Activated CD8-positive, alpha-beta memory T cell treated with anti-CD3 and anti-CD28 coated beads for 48 hours (primary cell): ENCODE measurements at places on chromosomes 16 and 17.

GRCh38 chr17:14305785-14306496 is 5.1 kb downstream of the HS3ST3B1 start:
- DNase-seq: no peak

DNA sequence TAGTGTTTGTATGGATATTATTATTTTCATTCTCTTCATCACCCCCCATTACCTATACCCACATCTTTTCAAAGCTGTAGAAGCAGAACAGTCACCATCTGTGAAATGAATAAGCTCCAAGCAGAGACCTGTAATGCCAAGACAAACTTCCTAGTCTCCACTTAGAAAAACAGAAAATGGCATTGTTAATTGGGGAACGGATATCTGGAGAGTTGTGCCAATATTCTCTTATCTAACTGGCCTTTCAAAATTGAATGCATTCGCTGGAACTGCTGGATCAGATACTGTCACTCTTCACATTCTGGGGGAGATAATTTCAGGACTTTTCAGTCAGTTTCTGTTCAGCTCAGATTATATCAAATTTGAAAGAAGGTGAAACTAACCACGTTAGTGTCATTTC is 464.4 kb upstream of the GOT2 start:
- no peak for DNase-seq

GRCh38 chr16:56102183-56102686 is 89.1 kb upstream of the GNAO1 start:
- no peak for DNase-seq

DNA sequence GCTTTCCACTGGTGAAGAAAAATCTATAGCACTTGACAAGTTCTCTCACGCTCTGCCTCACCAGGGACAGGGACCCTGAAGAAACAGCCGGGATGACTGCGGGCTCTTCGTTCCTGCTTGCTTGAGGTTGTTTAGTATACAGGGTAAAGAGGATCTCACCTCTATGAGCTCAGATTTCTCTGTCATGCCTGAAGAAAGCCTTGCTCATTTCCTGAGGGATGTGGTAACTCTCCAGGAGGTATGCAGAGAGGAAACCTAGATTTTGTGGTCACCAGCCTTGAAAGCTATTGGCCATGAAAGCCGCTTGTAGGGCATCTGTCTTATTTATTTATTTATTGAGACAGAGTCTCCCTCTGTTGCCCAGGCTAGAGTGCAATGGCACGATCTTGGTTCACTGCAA is 23.2 kb downstream of the USP43 start:
- no peak for DNase-seq

- no peak for DNase-seq
Observed at GRCh38 chr17:56141046-56141839, 12.0 kb upstream of the ANKFN1 start.

DNA sequence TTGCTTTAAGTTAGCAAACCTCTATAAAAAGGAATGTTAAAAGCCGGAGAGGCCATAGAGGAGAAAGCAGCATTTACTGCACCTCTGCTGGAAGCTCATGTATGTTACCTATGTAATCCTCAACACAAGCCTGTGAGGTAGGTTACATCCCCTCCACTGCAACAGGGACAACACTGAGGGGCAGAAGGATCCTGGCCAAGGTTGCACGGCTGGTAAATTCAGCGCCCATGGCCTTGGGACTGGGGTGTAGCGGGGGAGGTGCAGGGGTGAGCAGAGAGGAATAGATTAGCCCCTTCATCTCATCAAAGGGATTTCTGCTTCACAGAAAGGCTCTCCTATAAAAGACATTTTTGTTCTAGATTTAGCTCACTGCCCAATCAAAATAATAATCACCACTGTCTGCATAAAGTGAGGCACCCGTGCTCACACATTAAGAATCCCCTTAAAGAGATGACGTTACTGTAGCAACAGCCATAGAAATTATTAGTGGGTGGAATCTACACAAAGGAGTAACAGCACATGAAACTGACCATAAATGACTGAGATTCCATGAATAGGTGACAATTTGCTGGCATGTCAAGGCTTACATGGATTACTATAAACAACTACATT is 3.3 kb downstream of the ZCCHC14 start:
- no peak for DNase-seq
